ENCODE measurements at places on chromosomes 3 and 15.
A peak's percentile ranks its signal among the peaks of the same experiment; 100 is the strongest.

GRCh38 chr3:185207931-185208746 is 45.7 kb downstream of the EHHADH start:
- DNase-seq: peak; percentile 24

DNA sequence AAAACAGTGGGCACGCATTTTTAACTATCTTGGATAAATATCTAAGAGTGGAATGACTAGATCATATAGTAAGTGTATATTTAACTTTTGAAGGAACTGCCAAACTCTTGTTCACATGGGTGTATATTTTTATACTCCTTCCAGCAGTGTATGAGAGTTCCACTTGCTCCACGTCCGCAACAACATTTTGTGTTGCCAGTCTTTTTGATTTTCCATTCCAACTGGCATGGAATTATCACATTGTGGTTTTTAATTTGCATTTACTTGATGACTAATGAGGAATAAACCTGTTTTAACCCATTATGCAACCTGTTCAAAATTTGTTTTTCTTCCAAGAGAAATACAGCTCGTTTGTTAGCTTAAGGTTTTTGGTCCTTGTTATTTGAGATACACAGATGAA is 51.6 kb downstream of the ZNF621 start:
- DNase-seq: peak; percentile 47

GRCh38 chr3:16028604-16029003 is 145.9 kb upstream of the GALNT15 start:
- no peak for DNase-seq

GRCh38 chr3:131622726-131623125 is 120.0 kb upstream of the MRPL3 start:
- DNase-seq: no peak

DNA sequence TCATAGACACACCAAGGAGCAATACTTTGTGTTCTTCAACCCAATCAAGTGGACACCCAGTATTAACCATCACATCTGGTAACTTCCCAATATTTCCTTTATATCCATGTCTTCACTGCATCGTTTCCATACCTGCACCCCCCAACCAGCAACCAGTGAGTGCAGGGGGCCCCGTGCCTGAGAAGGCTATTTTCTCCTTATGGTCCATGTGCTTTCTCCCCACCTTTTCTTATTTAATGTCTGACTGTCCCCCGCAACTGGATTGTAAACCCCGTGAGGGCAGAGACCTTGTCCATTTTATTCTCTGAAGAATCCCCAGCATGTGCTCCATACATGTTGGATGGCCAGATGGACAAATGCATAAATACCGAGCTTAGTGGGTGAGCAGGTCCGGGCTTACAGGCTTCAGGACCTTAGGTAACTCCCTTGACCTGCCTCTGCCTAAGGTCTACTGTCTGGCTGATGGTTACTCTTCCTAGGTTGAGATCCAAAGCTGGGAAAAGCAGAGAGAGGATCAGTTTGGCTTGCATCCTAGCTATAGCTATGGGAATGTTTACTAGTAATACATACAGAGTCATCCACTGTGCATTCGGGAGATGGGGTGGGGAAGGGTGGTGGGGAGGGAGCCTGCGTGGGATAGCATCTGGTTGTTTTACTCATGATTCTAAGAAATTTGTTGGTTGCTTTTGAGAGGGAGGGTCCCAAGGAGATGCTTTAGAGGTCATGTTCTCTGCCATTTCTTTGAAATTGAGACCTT is 41.5 kb downstream of the PXYLP1 start:
- DNase-seq: no peak

- no peak for DNase-seq
These were observed 20.3 kb downstream of the FBLN2 start for GRCh38 chr3:13569201-13569600.

GRCh38 chr15:100598655-100599054 is 3.3 kb downstream of the LINS1 start:
- no peak for DNase-seq

- DNase-seq: no peak
These were observed 55.0 kb upstream of the ABHD10 start for GRCh38 chr3:111923806-111924205.

GRCh38 chr15:28118083-28118482 is 19.0 kb upstream of the OCA2 start:
- no peak for DNase-seq

- no peak for DNase-seq
These were observed 249.1 kb downstream of the STAG1 start for GRCh38 chr3:136503056-136503455.

GRCh38 chr15:78842519-78842918 is 30.2 kb upstream of the MORF4L1 start:
- no peak for DNase-seq

GRCh38 chr3:157065201-157065600 is 94.7 kb downstream of the CCNL1 start:
- no peak for DNase-seq

- DNase-seq: no peak
These were observed 164.1 kb upstream of the SLC2A2 start for GRCh38 chr3:171190668-171191067.

DNA sequence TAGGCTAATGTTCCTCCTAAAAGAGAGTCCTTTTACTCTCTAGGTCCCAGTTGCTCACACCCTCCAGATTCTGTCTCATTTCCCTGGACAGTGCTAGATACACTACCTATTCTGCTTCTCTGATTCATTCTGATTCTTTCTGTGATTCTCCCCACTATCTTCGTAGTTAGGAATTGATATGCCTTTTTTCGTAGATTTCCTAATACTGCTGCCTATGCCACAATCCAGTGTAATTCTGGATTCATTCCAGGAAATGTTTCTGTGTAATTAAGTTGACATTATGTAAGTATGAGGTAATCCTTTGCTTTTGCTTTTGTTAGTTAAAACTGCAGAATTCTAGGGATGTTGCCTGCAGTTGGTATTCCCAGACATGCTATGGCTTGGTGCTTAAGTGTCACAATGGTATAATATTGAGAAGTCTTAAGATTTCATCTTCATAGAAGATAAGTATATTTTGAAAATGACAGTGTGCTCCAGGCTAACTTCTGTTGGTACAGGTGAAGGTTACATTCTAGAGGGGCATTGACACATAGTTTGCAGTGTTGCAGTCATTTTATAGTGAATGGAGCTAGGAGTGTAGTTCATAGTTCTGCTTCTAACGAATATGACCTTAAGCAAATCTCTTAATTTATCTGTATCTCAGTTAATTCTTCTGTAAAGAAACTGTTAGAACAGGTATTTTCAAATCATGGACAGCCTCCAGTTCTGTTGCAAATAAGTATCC is 54.3 kb downstream of the RIOX2 start:
- no peak for DNase-seq

DNA sequence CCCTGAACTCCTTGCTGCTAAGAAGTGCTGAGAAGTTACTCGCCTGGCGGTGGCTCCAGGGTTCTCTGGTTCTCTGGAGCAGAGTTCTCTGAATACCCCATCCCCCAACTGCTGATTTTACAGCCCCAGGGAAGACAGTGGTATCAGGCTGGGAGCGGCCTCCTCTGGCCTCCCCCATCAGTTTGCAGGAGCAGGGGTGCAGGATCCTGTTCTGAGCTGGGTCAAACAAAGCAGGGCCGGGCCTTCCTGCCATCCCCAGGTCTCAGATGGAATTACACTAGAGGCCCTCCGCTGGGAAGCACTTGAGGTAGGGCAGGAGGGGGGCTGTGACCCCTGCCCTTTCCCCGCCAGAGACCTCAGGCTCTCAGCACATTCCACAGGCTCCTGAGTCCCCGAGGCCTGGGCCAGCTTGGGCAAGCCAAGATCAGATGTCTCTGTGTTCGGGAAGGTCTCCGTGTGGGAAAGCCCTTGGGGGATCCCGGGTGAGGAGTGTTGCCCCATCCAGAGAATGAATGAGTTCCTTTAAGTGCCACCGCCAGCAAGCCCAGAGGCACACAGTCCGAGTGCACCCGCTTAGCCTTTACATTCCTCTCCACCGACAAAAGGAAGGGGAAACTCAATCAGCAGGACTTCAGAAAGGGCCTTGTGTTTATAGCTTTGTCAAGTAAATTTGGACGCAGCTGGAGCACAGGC is 149.9 kb downstream of the LRRK1 start:
- no peak for DNase-seq

GRCh38 chr15:70856884-70857561 is 3.1 kb upstream of the LARP6 start:
- peak; percentile 94 for DNase-seq

DNA sequence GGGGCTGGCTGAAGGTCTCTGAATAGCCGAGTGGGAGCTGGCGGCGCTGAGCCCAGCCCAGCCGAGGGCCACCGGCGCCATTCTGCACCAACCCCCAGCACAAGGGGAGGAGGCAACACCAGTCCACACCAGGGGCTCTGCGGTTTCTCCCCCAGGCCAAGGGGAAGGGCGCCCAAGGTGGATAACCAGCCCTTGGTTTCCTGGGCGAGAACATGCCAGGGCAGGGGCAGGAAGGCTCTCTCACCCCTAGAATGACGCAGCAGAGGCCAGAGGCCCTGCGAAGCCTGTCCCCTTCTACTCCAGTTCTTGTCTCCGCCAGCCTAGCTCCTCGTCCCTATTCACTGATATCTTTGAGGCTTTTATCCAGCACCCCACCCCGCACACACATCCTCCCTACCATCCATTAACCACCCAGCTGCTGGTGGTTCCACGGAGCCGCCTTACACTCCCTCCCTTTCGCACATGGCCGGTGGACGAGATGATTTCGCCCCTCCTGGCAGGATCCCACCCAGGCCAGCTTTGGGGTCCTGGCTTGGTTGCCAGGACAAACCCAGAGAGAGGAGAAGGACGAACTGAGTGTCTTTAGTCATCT is 1.3 kb downstream of the RBPMS2 start:
- DNase-seq: no peak

- no peak for DNase-seq
These were observed 51.5 kb upstream of the ZBTB38 start for GRCh38 chr3:141316851-141317250.

DNA sequence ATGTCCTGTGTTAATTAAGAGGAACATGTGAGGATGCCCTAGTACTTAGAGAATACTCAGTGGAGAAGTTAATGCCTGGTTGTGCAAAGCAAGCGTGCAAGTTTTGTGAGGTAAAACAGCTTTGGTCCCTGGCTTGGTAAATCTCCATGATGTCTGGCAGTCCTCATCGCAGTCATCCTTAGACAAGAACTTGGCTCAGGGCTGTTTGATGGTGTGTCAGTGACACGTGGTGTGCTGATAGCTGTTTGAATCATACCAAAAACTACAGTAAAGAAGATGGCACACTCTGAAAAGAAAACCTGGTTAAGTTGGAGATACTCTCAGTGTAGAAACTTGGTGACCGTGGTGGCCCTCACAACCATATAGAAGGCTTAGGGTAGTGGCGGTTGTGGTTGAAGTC is 361.7 kb downstream of the FEZF2 start:
- no peak for DNase-seq

GRCh38 chr3:140636406-140637138 is 41.3 kb upstream of the TRIM42 start:
- DNase-seq: no peak

- DNase-seq: no peak
These were observed 199.4 kb upstream of the TTC14 start for GRCh38 chr3:180402471-180403073.

DNA sequence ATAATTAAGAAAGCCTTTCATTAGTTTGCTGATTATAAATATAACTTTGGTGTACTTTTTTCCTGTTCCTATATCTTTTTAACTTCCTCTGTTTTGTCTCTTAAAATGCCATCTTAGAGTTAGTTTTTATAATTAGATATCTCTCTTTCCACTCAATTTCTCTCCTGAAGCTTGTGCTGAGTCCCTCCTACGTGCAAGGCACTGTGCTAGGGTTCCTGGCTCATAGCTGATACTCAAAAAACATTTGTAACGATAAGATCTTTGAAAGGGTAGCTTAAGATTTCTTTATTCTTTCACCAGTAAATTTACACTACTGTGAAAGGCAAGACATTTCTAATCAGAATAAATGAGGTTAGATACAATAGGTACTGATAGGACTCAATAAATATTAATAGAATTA is 358.8 kb downstream of the MECOM start:
- DNase-seq: no peak

- peak; percentile 31 for DNase-seq
These were observed 1.1 kb downstream of the ZBTB20 start for GRCh38 chr3:115146032-115146417.

DNA sequence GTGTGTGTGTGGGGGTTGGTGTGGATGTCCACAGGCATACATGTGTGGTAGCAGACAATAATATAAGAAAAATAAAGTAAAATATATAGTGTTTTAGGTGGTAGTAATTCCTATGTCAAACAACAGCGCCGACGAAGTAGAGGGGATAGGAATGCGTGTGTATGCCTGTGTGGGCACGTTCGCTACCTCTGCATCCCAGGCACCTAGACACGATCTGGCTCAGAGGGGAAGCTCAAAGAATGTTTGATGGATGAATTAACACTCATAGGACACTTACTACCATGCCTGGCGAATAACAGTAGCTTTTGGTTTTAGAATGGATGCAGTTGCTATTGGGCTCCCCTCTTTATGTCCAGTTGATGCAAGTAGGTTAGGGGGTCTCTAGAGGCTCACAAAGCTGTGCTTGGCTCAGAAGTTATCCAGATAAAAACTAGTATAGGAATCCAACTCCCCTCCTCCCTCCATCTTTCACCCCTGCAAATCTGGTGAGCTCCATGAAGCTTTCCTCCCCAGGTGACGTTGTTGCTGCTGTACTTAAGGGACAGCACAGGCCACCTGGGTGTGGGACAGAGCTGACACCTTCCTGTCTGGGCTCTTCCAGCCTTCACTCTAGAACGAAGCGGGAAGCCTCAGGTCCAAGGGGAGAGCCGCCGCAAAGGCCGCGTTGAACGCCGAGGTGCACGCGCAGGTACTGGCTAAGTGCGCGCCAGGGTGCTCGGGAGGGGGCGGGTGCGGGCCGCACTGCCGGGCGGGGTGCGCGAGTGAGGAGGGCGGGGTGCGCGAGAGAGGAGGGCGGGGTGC is 192.6 kb upstream of the LYSMD4 start:
- no peak for DNase-seq

DNA sequence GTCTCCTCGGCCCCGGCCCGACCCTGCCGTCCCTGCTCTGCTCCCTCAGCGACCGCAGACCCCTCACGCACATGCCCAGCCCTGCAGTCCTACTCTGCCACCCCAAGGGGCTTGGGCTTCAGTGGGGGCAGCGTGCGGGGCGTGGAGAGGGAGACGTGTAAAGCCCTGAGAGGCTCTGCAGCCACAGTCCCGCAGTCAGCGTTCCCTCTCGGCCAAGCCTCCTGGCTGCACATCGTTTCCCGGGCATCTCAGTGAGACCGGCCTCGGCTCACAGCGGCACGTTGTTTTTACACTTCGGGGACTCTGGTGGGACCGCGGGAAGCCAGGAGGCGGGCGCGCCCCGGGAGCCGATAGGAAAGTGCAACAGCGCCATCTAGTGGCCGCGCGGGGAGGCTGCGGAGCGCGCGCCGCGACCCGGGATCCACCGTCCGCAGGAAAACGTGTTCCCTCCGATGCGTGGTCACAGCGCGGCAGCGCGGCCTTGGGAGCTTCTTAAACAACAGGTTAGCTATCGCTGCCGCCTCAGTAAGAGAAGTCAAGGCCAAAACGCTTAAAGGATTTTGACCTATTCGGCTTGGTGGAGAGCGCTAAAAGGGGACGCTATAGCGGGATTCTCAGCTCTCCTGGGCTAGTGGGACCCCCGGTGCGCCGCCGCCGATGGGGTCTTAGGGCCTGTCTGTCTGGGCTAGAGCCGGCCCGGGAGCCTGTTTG is 226.8 kb upstream of the IGF1R start:
- no peak for DNase-seq

Measured in astrocyte of the cerebellum (primary cell).